ENCODE measurements at places on chromosomes 16 and 17.

DNA sequence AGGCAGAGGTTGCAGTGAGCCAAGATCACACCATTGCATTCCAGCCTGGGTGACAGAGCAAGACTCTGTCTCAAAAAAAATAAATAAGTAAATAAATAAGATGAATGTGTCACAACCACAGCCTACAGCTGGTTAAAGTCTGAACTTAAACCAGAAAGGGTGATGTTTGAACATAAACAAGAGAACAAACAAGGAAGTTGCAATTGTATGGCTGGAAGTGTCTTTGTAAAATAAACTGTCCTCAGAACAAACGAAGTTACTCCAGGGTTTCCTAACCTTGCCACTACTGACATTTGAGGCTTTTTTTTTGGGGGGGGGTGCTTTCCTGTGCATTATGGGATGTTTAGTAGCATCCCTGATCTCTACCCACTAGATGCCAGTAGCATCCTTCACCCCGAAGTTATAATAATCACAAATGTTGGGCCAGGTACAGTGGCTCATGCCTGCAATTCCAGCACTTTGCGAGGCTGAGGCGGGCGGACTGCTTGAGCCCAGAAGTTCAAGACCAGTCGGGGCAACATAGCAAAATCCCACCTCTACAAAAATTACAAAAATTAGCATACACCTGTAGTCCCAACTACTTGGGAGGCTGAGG is 119.2 kb downstream of the XYLT1 start:
- no peak for DNase-seq

GRCh38 chr16:9469512-9469911 is 378.1 kb downstream of the HAPSTR1 start:
- DNase-seq, result no peak

- DNase-seq, result no peak
Observed at GRCh38 chr16:49851468-49851787, 4.5 kb downstream of the ZNF423 start.

DNA sequence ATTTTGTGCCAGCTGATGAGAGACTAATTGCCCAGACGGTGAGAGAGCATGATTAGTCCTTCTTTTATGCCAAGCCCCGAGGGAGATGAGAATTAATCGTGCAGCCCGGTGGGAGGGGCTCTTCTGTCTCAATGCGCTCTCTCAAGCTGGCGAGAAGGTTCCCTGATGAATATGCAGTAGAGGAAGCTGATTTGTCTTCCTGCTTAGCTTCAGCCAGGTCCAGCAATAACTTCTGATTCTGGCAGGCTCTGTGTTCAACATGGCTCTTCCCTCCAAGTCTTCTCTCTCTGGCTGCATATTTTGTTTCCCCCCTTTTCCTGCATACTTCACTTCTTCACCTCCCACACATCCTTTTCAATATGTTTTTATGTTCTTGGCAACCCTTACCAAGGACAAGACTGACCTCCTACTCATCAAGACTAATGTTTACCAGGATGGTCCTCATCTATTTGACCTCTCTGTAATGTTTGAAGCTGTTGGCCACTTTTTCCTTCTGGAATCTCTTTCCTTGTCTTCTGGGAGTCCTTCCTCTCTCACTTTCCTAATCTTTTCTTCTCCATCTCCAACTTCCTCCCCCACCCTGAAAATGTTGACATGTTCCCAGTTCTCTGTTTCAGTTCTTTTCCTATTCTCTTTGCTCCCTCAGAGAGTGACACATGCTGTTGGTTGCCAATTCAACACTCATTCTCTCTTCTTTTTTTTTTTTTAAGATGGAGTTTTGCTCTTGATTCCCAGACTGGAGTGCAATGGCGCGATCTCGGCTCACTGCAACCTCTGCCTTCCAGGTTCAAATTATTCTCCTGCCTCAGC is 33.1 kb downstream of the ARL4D start:
- DNase-seq, result no peak

GRCh38 chr17:82611140-82612058 is 36.8 kb downstream of the WDR45B start:
- DNase-seq, result no peak

DNA sequence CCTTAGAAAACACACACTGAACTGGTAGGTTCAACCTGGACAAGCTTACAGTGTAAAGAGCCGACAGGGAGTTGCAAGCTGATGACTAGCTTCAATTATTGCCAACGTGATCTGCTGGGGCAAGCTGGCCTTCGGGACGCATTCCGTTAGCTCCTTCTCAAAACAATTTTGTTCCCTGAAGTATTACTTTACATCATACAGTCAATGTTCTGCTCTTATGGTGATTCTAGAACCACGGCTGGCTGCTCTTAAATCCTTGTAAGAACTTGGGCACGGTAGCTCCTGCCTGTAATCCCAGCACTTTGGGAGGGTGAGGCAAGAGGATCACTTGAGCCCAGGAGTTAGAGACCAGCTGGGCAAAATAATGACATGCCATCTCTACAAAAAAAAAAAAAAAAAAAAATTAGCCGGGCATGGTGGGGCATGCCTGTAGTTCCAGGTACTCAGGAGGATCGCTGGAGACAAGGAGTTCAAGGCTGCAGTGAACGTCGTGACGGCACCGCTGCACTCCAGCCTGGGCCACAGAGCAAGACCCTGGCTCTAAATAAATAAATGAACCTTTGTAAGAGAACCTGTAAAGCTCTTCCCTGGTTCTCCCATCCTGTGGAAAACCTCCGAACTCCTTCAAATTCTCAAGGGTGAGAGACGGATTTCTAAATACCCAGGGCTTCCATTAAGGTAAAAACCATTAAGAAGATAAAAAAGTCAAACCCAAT is 2.0 kb downstream of the CDIP1 start:
- no peak for DNase-seq

- no peak for DNase-seq
Observed at GRCh38 chr17:56389356-56389755, 204.1 kb upstream of the NOG start.

GRCh38 chr17:82696916-82697807 is 1.3 kb downstream of the RAB40B start:
- no peak for DNase-seq
